ENCODE measurements at places on chromosomes 1 and 21. TPM values are rescaled to one million over a fixed set of nuclear protein-coding genes. Genes with fewer than 3 reads are reported as not detected.

DNA sequence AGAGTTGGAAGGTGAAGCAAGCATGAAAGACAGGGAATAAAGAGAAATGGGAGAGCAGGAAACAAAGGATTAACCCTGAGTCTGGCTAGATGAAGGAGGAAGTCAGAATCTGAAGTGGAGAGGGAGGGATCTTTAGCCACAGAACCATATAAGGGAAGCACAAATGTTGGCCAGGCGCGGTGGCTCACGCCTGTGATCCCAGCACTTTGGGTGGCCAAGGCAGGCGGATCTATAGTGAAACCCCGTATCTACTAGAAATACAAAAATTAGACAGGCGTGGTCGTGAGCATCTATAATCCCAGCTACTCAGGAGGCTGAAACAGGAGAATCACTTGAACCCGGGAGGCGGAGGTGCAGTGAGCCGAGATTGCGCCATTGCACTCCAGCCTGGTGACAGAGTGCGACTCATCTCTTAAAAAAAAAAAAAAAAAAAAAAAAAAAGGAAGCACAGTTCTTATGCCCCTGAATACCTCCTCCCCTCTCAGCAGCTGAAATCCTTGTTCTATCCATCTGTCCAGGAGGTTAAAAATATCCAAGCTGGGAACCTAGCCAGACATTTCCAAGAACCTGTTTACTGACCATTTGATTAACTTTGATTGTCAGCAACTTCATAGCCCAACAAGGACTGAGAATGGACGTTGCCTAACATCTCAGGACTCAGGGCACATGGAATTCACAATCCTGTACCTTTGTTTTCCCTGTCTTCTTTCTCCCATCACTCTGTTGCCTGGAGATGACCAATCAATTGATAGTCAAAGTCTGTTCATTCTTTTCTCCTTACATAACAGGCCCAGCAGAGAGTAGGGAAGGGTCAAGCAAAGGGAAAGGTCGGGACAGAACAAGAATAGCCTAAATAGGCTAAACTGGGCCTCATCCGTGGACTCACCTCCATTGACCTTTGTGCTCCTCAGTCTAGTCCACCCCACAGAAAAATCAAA is 10.6 kb downstream of the TXNIP start:
- DNase-seq = no peak

- DNase-seq = peak; percentile 87
Measured at GRCh38 chr1:27575840-27576331, 28.1 kb downstream of the AHDC1 start.

- DNase-seq = no peak
Measured at GRCh38 chr1:200150721-200151120, 123.2 kb downstream of the NR5A2 start.

DNA sequence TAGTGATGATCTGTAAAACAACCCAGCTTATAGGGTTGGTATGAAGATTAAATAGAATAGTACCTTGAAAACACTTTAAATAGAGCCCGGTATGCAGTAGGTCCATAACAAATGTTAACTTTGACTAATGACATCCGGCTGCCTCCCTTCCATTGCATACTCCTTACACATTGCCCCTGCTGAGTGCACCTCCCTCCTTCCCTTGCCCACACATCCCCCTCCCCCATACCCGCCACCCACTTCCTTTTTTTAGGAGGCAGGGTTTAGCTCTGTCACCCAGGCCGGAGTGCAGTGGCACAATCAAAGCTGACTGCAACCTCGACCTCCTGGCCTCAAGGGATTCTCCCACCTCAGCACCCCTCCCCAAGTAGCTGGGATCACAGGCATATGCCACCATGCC is 24.4 kb upstream of the ZC3H12A start:
- DNase-seq = peak; percentile 83

DNA sequence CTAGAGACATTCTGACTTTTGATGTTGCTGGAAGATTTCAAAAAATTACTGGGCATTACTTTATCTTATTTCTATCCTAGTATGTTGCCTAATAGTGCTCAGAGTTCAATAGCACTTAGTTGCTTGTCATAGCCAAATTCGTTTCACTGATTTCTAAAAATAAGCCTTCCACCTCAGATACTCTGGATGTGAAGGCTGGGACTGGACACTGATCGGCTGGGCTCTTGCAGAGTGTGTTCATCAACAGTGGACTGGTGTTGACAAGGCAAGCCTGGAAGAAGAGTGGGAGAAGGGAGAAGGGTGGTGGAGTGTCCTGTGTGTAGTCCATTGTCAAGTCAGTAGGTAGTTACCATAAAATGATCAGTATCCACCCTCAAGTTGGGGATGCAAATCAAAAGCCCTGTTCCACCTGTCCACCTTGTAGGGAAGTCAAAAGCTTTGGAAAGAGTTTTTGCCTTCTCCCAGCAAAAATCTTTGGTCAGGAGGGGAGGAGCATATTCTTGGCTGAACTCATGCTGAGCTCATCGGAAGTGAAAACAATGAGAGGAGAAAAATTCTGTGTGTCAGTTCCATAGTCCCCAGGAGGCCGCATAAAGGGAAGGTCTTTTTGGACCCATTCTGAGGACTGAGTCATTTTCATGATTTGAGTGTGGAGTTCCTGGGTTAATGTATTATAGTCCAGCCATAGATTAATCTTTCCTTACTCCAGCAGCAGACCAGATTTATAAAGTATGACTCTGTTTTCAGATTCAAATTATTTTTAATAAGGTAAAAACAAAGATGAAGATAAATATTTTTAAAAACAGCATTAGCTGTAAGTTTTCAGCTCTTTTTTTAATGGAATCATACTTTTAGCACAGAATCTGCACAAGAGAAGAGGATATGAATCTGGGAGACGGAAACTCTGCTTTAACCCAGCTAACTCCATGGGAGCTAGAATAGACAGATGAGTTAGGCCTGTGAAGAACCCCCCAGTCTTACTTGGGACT is 99.5 kb upstream of the BMP8A start:
- DNase-seq = no peak

Gene IL20
- not detected for polyA plus RNA-seq

GRCh38 chr21:45465611-45466329 is 60.8 kb downstream of the COL18A1 start:
- DNase-seq = peak; percentile 72

DNA sequence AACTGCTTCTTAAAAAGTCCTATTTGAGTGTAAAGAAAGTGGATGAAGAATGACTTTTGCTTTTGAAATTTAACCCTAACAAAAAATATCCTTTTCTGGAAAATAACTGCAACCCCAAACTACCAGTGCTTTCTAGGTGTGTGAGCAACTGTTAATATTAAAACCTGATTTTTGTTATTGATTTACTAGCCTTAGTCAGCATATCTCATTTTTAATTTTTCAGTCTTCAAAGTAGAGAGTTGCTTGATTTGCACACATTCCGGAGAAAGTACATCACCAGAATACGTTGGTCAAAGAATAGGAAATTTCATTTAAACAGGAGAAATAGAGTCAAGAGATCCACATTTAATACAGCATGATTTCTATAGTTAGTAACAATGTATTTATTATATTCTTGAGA is 141.8 kb upstream of the ADAMTS5 start:
- no peak for DNase-seq

Gene RASAL2
- polyA plus RNA-seq = 1.4 TPM

- peak; percentile 70 for DNase-seq
Measured at GRCh38 chr1:1091344-1092148, 17.4 kb upstream of the RNF223 start.

Gene PDZK1IP1
- 8.3 TPM for polyA plus RNA-seq

DNA sequence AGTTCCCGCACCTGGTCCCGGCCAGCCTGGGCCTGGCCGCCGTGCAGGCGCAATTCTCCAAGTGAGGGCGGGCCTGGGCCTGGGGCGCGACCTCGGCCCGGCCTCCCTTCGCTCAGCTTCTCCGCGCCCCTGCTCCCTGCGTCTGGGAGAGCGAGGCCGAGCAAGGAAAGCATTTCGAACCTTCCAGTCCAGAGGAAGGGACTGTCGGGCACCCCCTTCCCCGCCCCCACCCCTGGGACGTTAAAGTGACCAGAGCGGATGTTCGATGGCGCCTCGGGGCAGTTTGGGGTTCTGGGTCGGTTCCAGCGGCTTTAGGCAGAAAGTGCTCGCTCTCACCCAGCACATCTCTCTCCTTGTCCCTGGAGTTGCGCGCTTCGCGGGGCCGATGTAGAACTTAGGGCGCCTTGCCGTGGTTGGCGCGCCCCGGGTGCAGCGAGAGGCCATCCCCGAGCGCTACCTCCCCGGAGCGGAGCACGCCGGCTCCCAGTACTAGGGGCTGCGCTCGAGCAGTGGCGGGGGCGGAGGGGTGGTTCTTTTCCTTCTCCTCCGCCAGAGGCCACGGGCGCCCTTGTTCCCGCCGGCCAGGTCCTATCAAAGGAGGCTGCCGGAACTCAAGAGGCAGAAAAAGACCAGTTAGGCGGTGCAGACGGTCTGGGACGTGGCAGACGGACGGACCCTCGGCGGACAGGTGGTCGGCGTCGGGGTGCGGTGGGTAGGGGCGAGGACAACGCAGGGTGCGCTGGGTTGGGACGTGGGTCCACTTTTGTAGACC is 1.2 kb downstream of the OLIG1 start:
- DNase-seq = peak; percentile 81

GRCh38 chr1:32042330-32042729 is 28.7 kb downstream of the KHDRBS1 start:
- DNase-seq = no peak

Gene MYBPHL
- not detected for polyA plus RNA-seq

- no peak for DNase-seq
Measured at GRCh38 chr1:115261496-115261895, 76.6 kb downstream of the NGF start.

- DNase-seq = no peak
Measured at GRCh38 chr1:198534548-198535418, 5.7 kb downstream of the ATP6V1G3 start.

GRCh38 chr1:63366908-63367214 is 566 bp upstream of the ALG6 start:
- no peak for DNase-seq

Gene USP33
- 29.4 TPM for polyA plus RNA-seq

DNA sequence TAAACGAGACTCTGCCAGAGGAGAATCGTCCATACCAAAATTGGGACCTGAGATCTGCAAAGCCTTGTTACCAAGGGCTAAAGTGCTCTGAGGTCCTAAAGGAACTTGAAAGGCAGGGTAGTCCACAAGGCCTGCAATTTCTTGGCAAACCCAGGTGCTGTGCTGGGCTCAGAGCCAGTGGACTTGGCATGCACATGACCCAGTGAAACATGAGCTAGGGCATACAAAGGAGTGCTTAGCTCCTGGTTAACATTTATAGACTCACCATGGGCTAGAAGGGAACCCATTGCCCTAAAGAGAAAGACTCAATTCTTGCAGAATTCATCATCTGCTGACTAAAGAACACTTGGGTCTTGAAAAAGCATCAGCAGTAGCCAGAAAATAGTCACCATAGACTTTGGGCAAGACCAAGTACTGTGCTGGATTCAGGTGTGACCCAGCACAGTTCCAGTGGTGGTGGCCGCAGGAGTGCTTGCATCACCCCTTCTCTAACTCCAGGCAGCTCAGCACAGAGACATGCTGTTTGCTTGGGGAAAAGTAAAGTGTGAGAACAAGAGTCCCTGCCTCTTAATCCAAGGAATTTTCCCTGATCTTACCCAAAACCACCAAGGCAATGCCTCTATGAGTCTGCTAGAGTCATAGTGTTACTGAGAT is 1069.4 kb upstream of the ADGRL2 start:
- no peak for DNase-seq

GRCh38 chr1:230818367-230818766 is 50.0 kb downstream of the C1orf198 start:
- no peak for DNase-seq

DNA sequence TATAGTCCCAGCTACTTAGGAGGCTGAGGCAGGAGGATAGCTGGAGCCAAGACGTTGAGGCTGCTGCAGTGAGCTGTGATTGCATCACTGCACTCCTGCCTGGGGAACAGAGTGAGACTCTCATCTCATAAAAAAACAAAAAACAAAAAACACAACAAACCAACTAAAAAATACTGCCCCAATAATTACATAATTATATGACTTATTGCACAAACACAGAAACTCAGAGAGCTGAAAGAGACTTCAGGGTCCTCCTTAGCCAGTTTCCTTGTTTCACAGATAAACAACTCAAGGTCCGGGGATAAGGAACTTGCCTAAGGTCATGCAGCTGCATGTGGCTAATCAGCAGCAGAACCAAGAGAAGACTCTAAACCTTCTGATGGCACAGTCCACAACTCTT is 11.9 kb downstream of the EXTL2 start:
- DNase-seq = no peak

- no peak for DNase-seq
Measured at GRCh38 chr1:44641126-44642102, 32.9 kb downstream of the TMEM53 start.

Gene AIM2
- polyA plus RNA-seq = 33.4 TPM

DNA sequence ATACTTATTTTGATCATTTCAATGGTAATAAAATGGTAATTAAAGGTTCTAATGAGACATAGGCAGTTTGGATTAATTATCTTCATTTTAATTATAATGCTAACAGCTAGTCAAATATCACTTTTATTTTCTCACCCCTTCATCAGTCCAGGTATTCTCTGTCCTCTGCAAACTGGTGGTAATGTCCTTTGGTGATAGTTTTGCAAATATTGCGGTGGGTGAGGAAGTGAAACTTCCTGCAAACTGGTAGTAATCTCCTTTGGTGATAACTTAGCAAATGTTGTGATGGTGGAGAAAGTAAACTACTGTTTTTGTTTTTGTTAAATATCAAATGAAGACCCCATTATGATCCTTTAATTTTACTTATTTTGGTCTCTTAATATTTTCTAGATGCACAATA is 209.0 kb downstream of the AMY1C start:
- no peak for DNase-seq

All from spleen (tissue), 13 donors.